ENCODE measurements at places on chromosomes 13 and 19. TPM values are rescaled to one million over a fixed set of nuclear protein-coding genes. Genes with fewer than 3 reads are reported as not detected.

- no peak for DNase-seq
These were observed 597.3 kb downstream of the DCT start for GRCh38 chr13:93882086-93882651.

GRCh38 chr13:79491715-79492114 is 10.8 kb downstream of the NDFIP2 start:
- DNase-seq: no peak

DNA sequence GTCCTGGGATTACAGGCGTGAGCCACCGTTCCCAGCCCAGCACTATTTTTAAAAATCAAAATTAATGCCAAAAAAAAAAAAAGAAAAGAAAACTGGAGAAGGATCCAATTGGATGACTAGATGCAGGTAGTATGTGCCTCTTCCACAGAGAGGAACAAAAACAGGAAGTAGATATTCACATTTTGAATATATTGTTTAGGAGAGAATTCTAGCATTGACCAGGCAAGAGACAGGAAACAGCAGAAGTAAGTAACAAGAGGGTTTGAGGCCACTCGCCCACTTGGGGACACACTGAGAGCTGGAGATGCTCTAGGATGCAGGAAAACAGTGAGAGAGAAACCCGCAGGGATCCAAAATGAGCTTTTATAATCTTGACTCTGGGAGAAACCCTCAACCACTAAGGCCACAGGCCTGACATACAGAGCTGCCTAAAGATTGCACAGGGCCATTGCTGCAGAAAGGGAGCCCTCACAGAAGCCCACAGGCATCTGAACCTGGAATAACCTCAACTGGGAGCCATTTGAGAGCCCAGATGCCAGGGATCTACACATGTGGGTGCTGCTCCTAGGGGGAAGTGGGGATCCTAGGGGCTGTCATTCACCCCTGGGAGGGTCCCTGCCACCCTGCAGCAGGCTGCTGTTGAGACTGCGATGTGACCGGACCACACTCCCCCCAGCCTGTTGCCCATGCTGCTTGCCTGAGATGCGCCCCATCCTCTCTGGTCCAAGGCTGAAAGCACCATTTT is 28.2 kb downstream of the IGFL2 start:
- no peak for DNase-seq

DNA sequence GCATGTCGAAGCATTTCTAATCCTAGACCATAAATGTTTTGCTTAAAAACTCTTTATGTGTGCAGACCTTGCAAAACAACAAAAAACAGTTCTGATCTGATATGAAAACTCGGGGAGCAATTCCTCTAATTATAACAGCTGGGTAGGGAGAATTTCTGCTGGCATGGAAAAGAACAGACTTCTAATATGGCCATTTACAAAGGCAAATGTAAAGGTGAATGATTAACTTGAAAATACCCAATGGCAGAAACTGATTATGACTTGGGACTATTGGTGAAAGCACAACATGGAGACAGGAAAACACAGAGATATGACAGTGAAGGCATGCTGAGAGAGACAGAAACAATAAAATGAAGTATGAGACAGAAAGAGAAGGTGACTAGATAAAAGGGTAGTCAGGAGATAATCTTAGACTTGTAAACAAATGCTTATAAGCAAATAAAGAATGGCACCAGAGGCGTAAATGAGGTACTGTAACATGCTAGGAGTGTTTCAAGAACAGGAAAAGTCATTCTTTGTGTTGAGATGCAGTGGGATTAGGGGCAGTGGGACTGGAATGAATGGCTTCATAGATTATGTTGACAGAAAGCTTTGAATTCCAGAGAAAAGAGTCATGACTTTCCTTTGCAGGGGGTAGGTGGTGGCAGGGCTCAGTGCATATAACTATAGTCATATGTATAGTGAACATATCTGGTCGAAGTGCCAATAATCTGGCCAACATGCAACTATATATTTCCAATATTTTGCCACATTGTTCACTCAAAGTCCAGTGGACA is 393.0 kb downstream of the ITGBL1 start:
- no peak for DNase-seq

GRCh38 chr13:42628666-42629065 is 54.7 kb downstream of the TNFSF11 start:
- DNase-seq: no peak

GRCh38 chr13:109215377-109215776 is 571.0 kb downstream of the IRS2 start:
- no peak for DNase-seq

- DNase-seq: no peak
These were observed 24.1 kb downstream of the LGALS16 start for GRCh38 chr19:39679791-39680168.

GRCh38 chr13:103224804-103225203 is 158.6 kb upstream of the SLC10A2 start:
- no peak for DNase-seq

DNA sequence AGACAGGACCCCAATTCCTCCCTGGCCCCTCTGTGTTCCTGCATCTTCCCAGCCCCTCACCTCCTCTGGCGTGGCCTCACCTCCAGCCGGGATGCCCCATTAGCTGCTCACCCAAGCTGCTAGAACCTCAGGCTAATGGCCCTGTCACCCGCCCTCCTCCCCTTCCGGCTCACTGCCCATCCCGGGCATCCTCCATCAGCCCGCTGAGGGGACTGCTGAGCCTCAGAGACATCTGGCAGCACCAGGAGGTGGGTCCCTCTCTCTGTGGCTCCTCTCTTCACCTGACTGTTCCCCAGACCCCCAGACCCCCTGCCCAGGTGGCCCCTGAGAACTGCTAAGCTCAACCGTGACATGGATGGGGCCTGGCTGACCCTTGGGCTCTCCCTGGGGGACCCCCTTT is 2.9 kb downstream of the FFAR1 start:
- DNase-seq: peak; percentile 42

- DNase-seq: no peak
These were observed 669.9 kb downstream of the PCDH9 start for GRCh38 chr13:66560189-66560588.

GRCh38 chr13:109785141-109785891 is 1.1 kb downstream of the IRS2 start:
- DNase-seq: peak; percentile 77

- DNase-seq: peak; percentile 71
These were observed at the start of gene ZNF667 for GRCh38 chr19:56476651-56477428. Gene ZNF667, minus strand, starts transcription at chr19:56477345. Its CDS starts 14,975 bp downstream, at chr19:56462370.

DNA sequence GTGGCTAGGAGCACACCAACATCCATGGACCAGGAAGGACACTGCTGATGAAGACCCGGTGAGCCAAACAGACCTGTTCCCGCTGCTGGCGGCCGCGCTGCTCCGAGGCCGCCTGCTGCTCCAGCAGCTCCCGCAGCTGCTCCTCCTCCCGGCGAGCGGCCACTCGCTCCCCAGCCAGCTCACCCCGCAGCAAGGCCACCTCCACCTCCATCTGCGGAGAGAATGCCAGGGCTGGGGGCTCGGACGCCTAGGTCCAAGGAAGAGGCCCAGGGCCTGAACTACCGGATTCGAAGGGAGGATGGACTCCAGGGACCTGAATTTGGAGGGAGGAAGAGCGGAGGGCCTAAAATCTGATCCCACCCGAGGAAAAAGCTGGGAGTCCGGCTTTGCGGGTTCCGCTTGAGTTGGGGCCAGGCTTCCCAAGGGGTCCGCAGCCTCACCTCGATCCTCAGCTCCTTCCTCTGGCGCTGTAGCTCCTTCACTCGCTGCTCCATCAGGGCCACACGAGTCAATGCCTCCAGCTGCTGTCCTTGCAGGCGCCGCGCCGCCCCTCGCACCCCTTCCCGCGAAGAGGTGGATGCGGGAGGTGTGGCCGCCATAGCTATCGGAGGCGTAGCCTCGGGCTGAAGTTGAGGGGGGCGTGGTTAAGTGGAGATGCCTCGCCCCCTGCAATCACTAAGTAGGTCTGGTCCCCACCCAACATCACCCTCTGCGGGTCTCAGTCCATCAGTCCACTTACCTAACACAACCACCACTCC is 2.7 kb downstream of the PHLDB3 start:
- no peak for DNase-seq

- no peak for DNase-seq
These were observed 10.9 kb upstream of the DNMT1 start for GRCh38 chr19:10205636-10206035.

GRCh38 chr19:10713317-10713716 is 4.6 kb upstream of the DNM2 start:
- DNase-seq: no peak

- DNase-seq: no peak
These were observed 66.4 kb upstream of the PCDH9 start for GRCh38 chr13:67296511-67296910.

- no peak for DNase-seq
These were observed 6.9 kb downstream of the UPK1A start for GRCh38 chr19:35673121-35673804.

- DNase-seq: no peak
These were observed 350.8 kb downstream of the MYO16 start for GRCh38 chr13:108980237-108980636.

GRCh38 chr19:9727644-9728043 is 40.9 kb downstream of the ZNF846 start:
- DNase-seq: no peak

- DNase-seq: no peak
These were observed 181.2 kb downstream of the COL4A1 start for GRCh38 chr13:110125613-110126272.

- no peak for DNase-seq
These were observed 5.0 kb downstream of the FPR3 start for GRCh38 chr19:51799774-51800472.

DNA sequence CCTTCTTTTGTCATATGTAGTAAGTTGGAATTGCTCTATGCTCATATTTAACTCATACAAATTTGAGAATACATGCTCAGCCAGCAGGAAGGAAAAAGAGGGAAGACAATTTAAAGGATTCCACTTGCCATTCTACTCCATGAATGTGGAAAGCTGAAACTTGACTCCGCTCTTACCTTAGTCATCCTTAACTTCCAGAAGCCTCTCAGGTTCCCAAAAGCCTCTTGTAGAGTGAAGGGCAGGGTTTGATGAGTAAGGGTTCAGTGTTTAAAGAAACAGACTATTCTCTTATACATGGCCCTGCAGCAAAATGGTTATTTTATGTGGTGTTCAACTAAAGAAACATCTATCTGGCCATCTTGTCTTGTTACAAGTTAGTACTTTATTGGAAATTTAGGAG is 27.1 kb downstream of the FAM124A start:
- no peak for DNase-seq

DNA sequence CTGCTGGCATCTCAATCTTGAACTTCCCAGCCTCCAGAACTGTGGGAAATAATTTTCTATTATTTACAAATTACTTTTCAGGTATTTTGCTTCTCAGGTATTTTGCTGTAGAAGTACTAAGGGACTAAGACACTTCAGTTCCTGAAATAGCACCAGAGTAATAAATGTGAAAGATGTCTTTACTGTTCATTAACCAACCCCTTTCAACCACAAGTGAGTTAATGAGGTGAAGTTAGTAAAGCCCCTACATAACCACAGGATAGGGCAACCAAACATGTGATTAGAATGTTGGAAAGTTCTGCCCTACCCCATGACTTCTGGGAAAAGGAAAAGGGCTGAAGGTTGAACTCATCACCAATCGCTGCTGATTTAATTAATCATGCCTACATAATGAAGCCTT is 2.7 kb upstream of the ZNF345 start:
- DNase-seq: no peak

DNA sequence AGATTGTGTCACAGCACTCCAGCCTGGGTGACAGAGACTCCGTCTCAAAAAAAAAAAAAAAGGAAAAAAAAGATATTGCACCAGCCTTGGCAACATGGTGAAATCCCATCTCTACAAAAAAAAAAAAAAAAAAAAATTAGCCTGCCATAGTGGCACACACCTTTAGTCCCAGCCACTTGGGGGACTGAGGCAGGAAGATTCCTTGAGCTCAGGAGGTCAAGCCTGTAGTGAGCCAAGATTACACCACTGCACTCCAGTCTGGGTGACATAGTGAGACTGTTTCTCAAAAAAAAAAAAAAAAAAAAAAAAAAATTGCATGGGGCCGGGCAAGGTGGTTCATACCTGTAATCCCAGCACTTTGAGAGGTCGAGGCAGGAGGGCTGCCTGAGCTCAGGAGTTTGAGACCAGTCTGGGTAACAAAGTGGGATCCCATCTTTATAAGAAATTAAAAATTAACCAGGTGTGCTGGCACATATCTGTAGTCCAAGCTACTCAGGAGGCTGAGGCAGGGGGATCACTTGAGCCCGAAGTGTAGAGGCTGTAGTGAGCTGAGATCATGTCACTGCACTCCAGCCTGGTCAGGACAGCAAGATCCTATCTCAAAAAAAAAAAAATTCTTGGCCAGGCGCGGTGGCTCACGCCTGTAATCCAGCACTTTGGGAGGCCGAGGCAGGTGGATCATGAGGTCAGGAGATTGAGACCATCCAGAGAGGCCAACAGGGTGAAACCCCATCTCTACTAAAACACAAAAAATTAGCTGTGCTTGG is 7.1 kb upstream of the HDGFL2 start:
- no peak for DNase-seq

DNA sequence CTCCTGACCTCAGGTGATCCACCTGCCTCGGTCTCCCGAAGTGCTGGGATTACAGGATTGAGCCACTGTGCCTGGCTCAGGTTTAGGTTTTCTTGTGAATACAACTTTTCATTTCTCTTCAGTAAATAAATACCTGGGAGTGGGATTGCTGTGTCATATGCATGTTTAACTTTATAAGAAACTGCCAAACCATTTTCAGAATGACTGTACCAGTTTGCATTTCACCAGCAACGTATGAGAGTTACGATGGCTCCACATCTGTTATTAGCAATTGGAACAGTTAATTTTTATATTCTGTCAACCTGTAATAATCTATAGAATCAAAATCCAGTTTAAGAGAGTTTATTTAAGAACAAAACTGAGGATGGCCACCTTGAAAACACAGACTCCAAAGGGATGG is 52.2 kb downstream of the TEX26 start:
- no peak for DNase-seq

- DNase-seq: no peak
These were observed 86.0 kb downstream of the ZNF726 start for GRCh38 chr19:24000656-24001055.

The TPRX1 gene
- total RNA-seq: not detected

The CYP2A7 gene
- not detected for total RNA-seq

The CD209 gene
- 20.1 TPM for total RNA-seq

The ZNF575 gene
- total RNA-seq: 5.3 TPM

The LILRB3 gene
- total RNA-seq: 23.9 TPM

The TUBA3C gene
- not detected for total RNA-seq

The ZNF729 gene
- total RNA-seq: not detected

The NDUFS7 gene
- total RNA-seq: 57.5 TPM

The ZNF726 gene
- 1.2 TPM for total RNA-seq

The LYL1 gene
- total RNA-seq: 20.2 TPM

The SSC5D gene
- total RNA-seq: 13.5 TPM

The SLC25A41 gene
- total RNA-seq: 0.27 TPM

The CYP4F12 gene
- 23.6 TPM for total RNA-seq

The POLR1D gene
- total RNA-seq: 84.7 TPM

The CCDC169 gene
- 0.89 TPM for total RNA-seq

The SHISA2 gene
- 2.9 TPM for total RNA-seq

The PTGER1 gene
- total RNA-seq: 2.4 TPM
